ENCODE measurements at places on chromosomes 5 and 9.
A peak's percentile ranks its signal among the peaks of the same experiment; 100 is the strongest.

DNA sequence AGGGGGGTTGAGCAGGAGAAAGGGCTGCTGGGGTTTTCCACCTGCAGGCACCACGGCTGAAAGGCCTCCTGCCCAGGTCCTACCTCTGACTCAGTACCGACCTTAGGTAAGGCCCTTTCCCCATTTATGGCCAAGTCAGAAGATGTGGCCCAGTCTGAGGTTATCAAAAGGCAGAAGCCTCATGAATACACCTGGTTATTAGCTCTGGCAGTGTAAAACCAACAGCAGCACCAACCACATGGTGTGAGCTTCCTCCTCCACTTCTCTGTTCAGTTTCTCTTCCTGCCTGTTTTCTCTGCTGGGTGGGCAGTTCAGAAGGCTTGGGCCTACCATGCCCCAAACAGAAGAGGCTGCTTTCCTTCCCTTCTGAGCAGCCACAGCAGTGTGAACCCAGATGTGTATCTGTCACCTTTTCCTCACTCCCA, 86.9 kb downstream of the UGCG start:
- no peak for DNase-seq

DNA sequence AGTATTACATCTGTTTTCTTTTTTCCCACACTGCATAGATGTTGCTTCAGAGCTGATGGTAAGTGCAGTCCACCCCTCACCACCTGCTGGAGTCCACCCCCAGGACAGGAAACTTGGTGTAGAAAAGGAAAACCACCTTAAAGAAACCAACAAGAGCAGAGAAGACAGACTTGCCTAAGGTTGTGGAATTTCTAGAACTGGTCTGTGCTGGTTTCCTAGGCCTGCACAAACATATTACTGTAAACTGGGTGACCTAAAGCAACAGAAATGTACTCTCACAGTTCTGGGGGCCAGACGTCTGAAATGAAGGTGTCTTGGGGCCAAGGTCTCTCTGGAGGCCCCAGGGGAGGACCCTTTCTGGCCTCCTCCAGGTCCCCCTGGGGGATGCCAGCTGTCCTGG, 293.4 kb upstream of the IRX1 start:
- DNase-seq: no peak

DNA sequence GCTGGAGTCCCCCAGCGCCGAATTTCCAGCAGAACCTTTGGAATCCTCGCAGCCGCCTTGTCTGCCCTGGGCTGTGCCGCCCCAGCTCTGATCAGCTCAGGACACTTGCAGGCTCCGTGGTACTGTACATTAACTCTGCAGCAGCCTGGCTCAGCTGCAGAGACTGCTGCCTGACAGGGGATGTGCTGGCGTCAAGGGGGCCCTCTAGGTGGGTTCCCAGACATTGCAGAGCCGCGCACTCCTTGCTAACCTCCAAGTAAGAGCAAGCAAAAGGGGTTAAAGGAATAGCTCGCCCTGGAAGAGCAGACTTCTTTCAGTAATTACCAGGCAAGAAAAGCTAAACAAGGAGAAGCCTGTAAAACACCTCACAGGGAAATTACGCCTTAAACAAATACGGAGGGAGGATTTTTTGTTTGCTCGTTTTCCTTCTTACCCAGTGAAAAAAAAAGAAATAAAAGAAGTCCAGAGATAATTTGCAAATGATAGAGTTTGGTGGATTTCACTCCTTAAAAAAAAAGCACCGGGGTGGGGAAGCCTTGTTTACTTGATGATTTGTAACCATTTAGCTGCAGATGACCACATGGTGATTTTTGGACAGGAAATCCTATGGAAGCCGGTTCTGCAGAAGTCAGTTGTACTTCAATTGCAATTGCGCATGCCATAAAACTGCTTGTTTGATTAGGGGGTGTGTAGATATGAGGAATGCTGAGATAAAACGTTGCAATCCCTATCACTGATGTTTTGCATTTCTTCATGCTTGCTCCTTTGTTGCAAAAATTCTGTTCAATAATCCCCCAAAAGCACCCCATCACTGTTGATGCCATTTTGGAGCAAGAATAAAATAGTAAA, 305.8 kb downstream of the PDE4D start:
- peak; percentile 62 for DNase-seq

- peak; percentile 35 for DNase-seq
These were observed 75.5 kb downstream of the KLHL3 start for GRCh38 chr5:137660349-137660817.

DNA sequence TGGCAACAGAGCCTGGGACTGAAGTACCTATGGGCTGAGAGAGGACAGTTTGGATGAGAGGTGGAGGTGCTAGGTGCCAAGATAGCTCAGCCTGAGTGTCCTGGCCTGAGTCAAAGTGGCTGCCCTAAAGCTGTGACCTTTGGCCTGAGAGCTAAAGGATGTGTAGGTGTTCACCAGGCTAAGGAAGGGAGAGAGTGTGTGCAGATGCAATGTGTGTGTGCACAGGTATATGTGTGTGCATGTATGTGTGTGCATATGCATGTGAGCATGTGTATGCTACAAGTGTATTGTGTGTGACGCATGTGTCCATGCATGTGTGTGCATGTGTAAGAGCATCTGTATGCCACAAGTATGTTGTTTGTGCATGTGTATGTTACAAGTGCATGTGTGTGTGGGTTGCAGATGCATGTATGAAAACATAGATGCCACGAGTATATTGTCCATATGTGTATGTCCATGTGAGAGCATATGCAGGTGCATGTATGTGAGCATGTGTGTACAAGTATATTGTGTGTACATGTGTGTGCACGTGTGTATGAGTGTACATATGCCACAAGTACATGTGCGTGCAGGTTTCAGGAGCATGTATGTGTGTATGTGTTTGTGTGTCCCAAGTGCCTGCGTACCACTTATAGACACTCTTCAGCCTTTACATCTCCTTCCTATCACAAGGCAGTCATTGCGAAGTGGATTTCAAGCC, 102.6 kb downstream of the SH3TC2 start:
- no peak for DNase-seq

- DNase-seq: no peak
These were observed 98.6 kb downstream of the OSTF1 start for GRCh38 chr9:75186767-75187380.

DNA sequence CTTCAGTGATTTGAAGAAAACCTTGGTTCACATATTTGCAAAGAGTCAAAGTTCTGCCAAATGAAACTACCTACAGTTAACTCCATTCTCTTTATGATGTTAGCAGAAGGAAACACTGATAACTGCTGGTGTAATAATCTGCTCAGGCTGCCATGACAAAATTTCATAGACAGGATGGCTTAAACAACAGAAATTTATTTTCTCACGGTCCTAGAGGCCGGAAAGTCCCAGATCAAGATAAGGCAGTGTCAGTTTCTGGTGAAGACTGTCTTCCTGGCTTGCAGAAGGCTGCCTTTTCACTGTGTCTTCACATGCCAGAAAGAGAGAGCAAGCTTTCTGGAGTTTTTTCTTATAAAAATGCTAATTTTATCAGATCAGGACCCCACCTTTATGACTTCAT, 102.4 kb upstream of the PARP8 start:
- no peak for DNase-seq

DNA sequence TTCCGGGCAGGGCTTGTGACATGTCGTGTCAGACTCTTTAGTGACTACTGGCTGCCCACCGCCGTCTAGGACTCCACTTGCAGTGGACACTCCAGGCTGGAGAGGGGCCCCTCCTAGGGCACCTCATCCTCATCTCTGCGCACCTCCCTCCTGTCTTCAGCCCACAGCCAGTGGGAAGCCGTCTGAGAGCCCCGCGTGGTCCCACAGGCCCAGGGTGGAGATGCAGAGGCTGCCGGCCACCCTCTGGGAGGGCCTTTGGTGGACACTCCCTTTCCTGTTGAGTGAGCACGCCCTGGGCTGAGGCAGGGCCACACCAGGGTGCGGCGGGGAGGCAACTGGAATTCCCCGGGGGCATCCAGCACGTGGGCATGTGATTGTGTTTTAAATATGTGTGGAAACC, 80.5 kb downstream of the IRX2 start:
- DNase-seq: no peak

GRCh38 chr9:82606492-82607382, 456.2 kb downstream of the RASEF start:
- peak; percentile 61 for DNase-seq

DNA sequence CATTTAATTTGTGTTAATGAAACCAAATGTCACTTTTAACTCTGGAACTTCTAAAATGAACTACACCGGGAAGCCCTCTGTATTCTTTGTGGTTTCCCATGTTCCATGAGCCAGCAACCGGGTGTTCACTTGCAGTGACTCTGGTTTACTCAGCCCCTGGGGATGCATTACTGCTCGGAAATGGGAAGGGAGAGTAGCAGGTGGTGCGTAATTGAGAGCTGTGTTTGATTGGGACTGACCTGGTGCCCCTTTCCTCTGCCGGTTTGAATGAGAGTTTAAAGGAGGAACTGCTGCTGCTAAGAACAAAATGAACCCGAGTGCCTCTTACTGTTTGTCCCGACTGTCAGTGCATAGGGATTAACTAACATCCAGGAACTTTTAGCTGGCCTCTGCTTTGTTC, 100.1 kb upstream of the DHFR start:
- no peak for DNase-seq

DNA sequence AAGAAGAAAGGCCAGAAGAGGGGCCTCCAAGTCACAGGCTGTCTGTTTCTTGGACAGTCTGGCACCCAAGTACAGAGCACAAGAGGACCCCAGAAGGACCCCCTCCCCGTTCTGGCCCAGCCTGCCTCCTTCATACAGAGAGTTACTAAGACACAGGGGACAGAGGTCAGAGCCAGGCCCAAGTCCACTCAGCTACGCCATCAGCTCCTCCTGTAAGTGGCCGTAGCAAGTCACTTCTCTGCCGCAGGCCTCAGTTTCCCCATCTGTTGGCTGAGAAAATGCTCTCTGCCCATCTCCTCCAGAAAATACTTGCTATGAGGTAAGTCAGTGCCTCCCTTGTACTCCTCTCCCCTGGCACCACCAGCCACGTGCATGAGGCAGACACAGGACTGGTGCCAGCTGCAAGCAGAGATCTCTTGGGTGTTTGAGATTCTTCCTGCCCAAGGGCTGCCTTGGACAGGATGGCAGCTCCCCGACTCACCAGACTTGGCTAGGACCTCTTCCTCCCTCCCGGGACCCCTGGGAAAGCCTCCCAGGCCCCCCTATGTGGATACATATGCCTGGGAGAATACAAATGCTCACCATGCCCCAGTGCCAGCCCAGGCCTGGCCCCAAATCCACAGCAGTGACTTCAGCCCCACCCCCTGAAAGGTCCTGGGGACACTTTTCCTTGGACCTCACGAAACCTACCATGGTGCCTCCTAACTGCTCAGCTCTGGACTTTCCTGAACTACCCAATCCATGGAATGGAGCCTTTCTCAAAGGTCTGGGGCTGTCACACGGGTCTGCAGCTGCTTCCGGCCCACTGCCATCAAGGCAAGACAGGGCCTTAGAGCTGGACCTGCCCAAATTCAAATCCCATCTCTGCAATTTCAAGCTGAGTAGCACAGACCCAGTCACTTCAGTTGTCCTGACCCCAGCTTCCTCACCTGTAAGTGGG, 5.1 kb downstream of the EEIG1 start:
- DNase-seq: no peak

GRCh38 chr5:124302533-124302932, 443.9 kb downstream of the ZNF608 start:
- no peak for DNase-seq

- DNase-seq: no peak
These were observed 26.1 kb downstream of the AP3B1 start for GRCh38 chr5:78268356-78268755.

DNA sequence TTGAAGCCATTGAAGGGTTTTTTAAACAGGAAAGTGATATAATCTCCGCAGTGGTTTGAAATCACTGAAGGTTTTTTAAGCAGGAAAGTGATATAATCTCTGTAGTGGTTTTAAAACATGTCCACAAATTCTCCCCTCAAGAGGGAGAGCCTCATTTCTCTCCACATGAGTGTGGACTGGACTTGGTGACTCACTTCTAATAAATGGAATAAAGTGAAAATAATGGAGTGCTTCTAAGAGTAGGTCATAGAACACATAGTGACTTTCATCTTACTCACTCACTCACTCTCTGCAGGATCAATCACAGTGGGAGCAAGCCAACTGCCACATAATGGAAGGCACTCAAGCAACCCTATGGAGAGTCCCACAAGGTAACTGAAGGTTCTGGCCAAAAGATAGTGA, 12.0 kb downstream of the CTNNAL1 start:
- no peak for DNase-seq

DNA sequence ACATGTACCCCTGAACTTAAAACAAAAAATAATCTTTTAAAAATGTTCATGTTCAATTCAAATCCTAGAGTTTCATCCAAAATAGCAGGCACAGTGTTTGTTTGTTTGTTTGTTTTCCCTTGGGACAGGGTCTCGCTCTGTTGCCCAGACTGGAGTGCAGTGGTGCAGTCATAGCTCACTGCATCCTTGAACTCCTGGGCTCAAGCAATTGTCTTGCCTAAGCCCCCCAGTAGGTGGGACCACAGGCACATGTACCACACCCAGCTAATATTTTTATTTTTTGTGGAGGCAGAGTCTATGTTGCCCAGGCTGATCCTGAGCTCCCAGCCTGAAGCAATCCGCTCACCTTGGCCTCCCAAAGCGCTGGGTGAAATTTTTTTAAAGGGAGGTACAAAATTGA, 5.0 kb upstream of the POLR1E start:
- no peak for DNase-seq

- DNase-seq: no peak
These were observed 93.9 kb downstream of the GALNT10 start for GRCh38 chr5:154284433-154284832.

DNA sequence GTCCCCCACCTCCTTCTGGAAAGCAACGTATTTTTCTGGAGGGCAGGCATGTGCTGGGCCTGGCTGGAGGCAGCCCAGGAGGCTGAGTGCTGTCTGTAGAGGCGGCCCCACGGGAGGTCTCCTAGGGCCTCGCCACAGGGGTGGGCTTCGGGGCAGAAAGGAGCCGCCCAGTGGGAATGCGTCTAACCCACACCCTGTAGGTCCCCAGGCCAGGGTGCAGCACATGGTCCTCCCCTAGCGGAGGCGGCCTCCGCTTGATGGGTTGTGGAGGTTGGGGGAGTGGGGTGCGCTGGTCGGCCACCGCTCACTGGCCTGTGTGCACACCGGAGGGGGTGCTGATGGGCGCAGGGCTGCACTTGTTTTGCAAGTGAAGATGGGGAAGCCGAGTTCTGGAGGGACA, 48.3 kb upstream of the UBAC1 start:
- DNase-seq: no peak

DNA sequence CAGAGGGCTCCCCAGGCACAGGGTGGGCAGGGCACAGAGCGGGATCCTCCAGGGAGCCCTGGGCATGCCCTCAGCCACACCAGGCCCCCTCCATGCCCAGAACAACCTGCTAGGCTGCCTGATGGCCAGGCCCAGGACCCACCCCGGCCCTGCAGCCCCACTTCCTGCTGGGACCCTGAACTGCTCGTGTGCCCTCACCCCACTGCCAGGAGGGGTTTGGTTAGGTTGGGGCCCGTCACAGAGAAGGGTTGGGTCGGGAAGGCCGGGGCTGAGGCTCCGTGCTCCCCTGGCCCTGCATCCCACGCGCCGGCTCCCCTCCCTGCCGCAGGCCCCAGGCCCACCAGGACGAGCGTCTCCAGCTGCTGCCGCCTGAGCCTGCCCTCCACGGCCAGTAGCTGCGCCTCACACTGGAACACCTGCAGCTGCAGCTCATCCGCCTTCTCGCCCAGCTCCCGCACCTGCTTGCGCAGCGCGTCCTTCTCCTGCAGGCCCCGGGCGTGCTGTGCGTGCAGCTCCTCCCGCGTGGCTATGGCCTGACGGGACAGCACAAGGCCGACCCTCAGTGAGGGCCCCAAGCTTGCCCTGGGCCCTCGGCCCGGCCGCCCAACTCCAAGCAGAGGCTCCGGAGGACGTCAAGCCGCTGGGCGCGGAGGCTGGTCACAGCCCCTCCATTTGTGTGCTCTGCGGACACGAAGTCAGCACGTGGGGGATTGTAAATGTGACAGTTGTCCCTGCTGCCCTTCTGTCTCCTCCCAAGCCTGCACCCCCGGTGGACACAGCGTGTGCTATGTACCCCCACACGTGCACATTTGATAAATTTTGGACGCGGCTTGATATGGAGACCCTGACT, 4.0 kb upstream of the DNLZ start:
- no peak for DNase-seq
